Stimulated activated CD8-positive, alpha-beta memory T cell treated with anti-CD3 and anti-CD28 coated beads, Interleukin-4, amount 100 ng/mL, for 1 hour (primary cell): ENCODE measurements at places on chromosomes 1 and 21.

GRCh38 chr1:54052431-54052933 is 522 bp downstream of the TMEM59 start:
- peak; percentile 2 for DNase-seq

- no peak for DNase-seq
These were observed 108.6 kb downstream of the FAF1 start for GRCh38 chr1:50851466-50851865.

GRCh38 chr1:230591678-230592077 is 50.6 kb upstream of the COG2 start:
- no peak for DNase-seq

GRCh38 chr1:66951513-66951912 is 26.7 kb downstream of the MIER1 start:
- no peak for DNase-seq

- no peak for DNase-seq
These were observed 138.6 kb downstream of the PEX14 start for GRCh38 chr1:10613340-10613739.

DNA sequence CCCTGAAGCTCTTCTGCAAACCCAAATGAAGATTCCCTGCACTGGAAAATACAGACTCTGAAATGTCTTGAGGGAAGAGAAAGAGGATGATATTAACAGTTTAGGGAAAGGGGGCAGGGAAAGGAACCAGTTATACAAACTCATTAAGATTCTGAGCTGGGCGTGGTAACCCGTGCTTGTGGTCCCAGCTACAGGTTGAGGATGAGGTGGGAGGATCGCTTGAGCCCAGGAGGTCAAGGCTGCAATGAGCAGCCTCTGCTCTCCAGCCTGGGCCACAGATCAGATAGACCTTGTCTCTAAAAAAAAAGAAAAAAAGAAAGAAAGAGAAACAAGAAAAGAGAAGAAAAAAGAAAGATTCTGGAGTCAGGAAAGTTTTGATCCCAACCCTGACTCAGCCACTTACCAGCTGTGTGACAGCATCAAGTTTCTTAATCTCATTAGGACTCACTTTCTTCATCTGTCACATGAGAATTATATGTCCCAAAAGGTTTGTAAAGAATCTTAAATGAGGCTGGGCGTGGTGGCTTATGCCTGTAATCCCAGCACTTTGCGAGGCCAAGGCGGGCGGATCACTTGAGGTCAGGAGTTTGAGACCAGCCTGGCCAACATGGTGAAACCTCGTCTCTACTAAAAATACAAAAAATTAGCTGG is 53.9 kb downstream of the OPTC start:
- DNase-seq, result no peak

- DNase-seq, result no peak
These were observed 9.4 kb upstream of the PGD start for GRCh38 chr1:10389271-10389973.

- DNase-seq, result no peak
These were observed 1171.0 kb downstream of the MRPL39 start for GRCh38 chr21:24436236-24436635.
